H9 (cell line): ENCODE measurements at places on chromosomes 5 and 9. TPM values are rescaled to one million over a fixed set of nuclear protein-coding genes. Genes with fewer than 3 reads are reported as not detected.

- H3K27me3 ChIP-seq, result no peaks in the 10 kb centered on the region
- H3K4me3 ChIP-seq, result peak overlapping the region; percentile 89
- H3K4me1 ChIP-seq, result peaks cover 2% of the 10 kb centered on the region; the same call in 1 of the 2 replicates
- no peak overlapping the region for H3K27ac ChIP-seq
- H3K36me3 ChIP-seq, result peaks cover 19% of the 10 kb centered on the region
These were observed 542 bp upstream of the TRIM52 start for GRCh38 chr5:181261320-181262049.

GRCh38 chr9:70574151-70574837, 159.8 kb upstream of the KLF9 start:
- no peaks in the 10 kb centered on the region for H3K27me3 ChIP-seq
- H3K27ac ChIP-seq, result no peak overlapping the region
- DNase-seq, result no peak
- no peak overlapping the region for H3K4me3 ChIP-seq
- H3K4me1 ChIP-seq, result peaks cover 3% of the 10 kb centered on the region
- no peaks in the 10 kb centered on the region for H3K36me3 ChIP-seq

- H3K4me1 ChIP-seq, result no peaks in the 10 kb centered on the region
- DNase-seq, result no peak
- no peak overlapping the region for H3K4me3 ChIP-seq
- H3K27me3 ChIP-seq, result no peaks in the 10 kb centered on the region
These were observed 55.6 kb downstream of the S1PR3 start for GRCh38 chr9:89046832-89047231.

GRCh38 chr5:107381189-107381856, 289.4 kb downstream of the EFNA5 start:
- H3K27me3 ChIP-seq, result no peaks in the 10 kb centered on the region
- H3K4me3 ChIP-seq, result no peak overlapping the region
- DNase-seq, result no peak

- H3K36me3 ChIP-seq, result no peaks in the 10 kb centered on the region
- H3K4me3 ChIP-seq, result no peak overlapping the region
- 0 out of 2 replicates have a peak, but pooled peaks cover 2% of the 10 kb centered on the region for H3K4me1 ChIP-seq
- DNase-seq, result no peak
- H3K27ac ChIP-seq, result no peak overlapping the region
These were observed 175.2 kb upstream of the NREP start for GRCh38 chr5:111932199-111932598.

DNA sequence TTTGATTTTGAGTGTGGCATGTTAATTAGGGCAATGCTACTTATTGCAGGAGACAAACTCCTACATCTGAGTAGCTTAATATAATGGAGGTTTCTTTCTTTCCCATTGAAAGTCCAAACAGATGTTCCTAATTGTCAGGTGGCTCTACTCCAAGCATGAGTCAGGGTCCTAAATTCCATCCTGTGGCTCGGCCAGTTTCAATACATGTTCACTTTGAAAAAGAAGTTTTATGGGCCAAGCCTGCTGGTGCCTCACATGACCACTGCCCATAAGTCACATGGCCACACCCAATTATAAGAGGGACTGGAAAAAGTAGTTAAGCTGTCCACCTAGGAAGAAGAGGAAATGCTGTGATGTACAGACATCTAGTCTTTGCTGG, 170.4 kb downstream of the ARRDC3 start:
- H3K27me3 ChIP-seq, result no peaks in the 10 kb centered on the region
- no peak overlapping the region for H3K4me3 ChIP-seq

DNA sequence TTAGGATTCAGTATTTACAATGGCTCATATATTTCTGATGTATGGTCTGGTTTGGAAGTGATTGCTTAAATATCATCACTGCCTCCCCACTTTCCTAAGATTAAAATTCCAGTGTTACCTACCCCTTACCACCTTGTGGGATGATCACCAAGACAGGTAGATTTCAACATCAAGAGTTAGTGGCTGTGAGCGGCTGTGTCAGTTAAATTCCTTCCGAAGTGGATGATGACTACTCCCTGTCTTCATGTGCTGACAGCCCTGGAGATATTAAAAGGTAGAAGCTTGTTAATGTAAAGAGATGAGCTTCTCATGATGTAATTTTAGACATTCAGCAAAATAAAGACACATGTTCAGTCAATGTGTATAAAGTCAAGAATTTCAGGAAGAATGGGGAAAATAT, 4.2 kb downstream of the ITGA2 start:
- no peaks in the 10 kb centered on the region; the same call in 1 of the 2 replicates for H3K27me3 ChIP-seq

- H3K36me3 ChIP-seq, result peaks cover 7% of the 10 kb centered on the region
- no peak overlapping the region for H3K4me3 ChIP-seq
- no peaks in the 10 kb centered on the region for H3K27me3 ChIP-seq
- no peak overlapping the region for H3K27ac ChIP-seq
These were observed 78.7 kb downstream of the ELAVL2 start for GRCh38 chr9:23747088-23748075.

ANKDD1B gene
- 0.33 and 0.44 TPM in 2 replicates for total RNA-seq

PCDHA3 gene
- total RNA-seq, result 0.20 TPM in 1 of 2 replicates, not detected in the other

DIPK1B gene
- 38.2 and 40.3 TPM in 2 replicates for total RNA-seq

CMYA5 gene
- total RNA-seq, result 1.1 and 1.8 TPM in 2 replicates

IFNA16 gene
- not detected in 2 replicates for total RNA-seq

NMUR2 gene
- total RNA-seq, result 0.11 TPM in 1 of 2 replicates, not detected in the other

ERBIN gene
- total RNA-seq, result 38.9 and 42.9 TPM in 2 replicates

C5orf46 gene
- not detected in 2 replicates for total RNA-seq
